Mucosa of descending colon (tissue), 3 donors: ENCODE measurements at places on chromosomes 12 and 14. TPM values are rescaled to one million over a fixed set of nuclear protein-coding genes. Genes with fewer than 3 reads are reported as not detected.
A peak's percentile ranks its signal among the peaks of the same experiment; 100 is the strongest.

- no peak for DNase-seq
Observed at GRCh38 chr14:92473969-92474535, 39.5 kb upstream of the RIN3 start.

GRCh38 chr12:116920939-116921338 is 10.2 kb downstream of the FBXW8 start:
- no peak for DNase-seq

- no peak for DNase-seq
Observed at GRCh38 chr12:95339086-95339788, 121.6 kb downstream of the VEZT start.

DNA sequence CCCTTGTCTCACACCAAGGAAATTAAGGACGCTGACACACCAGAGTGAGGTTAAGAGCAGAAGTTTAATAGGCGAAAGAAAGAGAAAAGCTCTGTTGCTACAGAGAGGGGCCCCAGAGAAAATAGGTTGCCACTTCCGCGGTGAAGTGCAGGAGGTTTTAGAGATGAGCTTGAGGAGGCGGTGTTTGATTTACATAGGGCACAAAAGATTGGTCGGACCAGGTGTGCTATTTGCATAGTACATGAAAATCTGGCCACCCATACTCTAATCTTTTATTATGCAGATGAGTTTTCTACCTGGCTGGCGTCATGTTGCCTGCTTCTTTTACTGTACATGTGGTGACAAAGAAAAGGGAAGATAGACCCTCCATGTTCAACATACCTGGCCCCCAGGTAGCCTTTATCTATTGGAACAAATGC is 23.3 kb upstream of the MYF6 start:
- no peak for DNase-seq

DNA sequence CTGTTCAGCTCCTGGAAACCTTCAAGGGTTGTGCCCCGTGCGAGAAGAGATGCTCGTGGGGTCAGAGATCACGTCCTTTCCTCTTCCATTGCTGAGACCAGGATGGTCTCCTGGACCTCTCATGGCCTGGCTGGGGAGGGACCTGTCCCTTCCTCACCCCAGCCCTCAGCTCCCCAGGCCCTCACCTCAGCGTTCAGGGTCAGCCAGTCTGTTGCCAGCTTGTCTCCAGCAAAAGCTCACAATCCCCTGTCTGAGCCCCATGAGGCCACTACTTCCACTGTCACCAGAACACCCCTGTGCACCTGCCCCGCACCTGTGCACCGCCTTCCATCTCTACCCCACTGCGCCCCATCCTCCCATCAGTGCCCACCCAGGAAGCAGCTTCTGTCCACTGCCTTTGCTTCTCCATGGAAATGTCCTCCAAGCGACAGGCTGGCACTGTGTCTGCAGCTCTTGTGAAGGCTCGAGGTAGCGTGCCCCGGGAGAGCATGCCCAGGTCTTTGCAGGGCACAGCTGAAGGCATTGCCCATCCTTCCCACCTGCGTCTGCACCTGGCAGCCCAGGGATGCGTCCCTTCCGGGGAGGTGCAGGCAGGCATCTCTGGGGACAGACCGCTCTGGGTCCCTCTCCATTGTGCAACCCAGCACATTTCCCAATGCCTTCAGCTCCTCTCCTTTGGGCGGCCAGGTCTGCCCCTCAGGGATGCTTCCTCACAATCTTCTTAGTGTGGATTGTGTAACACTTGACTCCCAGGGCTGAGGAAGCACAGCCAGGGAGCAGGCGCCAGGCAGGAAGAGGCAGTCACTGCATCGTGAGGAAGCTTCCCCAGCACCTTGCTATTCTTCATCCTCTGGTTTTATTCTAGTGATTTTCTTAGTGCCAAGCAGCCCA is 179.6 kb downstream of the ADGRD1 start:
- no peak for DNase-seq

- peak; percentile 35 for DNase-seq
Observed at GRCh38 chr14:79011091-79011919, 841.1 kb downstream of the NRXN3 start.

GRCh38 chr14:77284066-77284465 is 13.1 kb upstream of the NGB start:
- DNase-seq, result no peak

DNA sequence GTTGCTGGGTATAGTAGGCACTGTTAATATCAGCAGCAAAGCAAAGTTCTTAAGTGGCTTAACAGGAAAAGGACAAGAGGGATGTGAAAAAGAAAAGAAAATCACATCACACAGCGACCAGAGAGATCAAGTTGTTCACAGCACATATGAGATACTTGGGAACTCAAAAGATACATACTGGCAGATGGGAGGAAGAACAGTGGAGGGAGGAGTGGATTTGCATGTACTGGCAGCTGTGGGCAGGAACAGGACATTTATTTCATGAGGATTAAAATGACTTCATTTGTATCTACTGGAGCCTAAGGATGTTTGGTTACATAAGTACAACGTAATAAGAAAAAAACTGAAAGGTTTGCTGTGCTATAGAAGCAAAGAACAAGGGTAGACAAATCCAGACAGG is 136.5 kb upstream of the IFNG-AS1 start:
- no peak for DNase-seq

DNA sequence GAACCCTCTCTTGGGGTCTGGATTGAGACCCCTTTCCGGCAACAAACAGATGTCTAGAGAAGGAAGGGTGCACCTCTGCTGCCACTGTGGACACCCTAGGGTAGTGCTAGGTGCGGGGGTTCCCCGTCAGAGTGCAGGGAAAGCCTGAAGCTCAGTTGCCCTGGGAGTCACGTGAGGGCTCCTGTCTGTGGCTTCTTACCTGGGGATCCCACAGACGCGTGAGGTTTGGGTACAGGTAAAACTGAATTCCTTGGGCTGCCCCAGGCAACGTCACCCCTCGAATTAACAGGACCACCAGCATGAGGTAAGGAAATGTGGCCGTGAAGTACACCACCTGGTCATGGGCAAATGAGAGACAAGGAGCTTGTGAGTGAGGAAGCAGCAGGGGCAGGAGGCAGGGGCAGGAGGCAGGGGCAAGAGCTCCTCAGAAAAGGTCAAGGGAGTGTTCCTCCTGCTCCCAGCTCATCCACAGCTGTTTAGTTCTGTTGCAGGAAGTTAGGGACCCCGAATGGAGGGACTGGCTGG is 21.0 kb upstream of the SLC6A12 start:
- DNase-seq, result no peak

KIF21A gene
- total RNA-seq, result 27.4 TPM

SERPINA10 gene
- total RNA-seq, result 0.34 TPM

ABHD4 gene
- total RNA-seq, result 19.3 TPM

SIX1 gene
- 0.16 TPM for total RNA-seq

EPYC gene
- total RNA-seq, result not detected

KRT82 gene
- total RNA-seq, result not detected

RNU4-1 gene
- total RNA-seq, result 4,015 TPM

CACNA2D4 gene
- total RNA-seq, result 4.8 TPM
